ENCODE measurements at places on chromosomes 1 and 21.

DNA sequence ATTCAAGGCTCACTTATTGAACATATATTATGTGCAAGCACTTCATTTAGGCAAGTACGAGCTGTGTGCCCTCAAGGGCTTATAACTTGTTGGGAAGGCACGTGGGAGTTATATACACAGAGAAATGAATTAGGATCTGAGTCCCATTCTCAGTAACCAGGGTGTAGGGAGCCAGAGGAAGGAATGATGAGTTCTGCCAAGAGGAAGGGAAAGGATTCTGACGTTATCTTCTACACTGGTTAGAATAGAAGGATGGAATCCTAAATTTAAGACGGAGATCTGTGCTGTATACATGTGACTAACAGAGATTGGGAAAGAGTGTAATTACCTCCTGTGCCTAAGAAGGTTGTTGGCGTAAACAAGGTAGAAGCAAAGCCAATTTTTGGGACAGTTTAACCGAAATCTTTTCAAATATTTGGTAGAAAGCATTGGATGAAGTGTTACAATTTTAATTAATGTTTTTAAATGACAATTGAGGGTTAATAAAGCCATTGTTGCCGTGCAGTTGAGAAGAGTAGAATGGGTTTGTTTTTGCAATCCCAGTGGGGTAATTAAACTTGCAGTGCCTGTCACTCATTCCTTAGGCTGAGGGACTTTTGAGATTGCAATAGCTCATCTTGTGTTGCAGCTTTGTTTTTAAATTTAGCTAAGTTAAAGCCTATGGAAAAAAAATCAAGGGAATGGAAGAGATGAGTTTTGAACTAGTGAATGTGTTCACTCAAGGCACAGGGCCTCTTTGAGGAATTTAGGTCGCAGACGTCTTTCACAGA, 177.2 kb downstream of the NFIA start:
- no peak for DNase-seq

DNA sequence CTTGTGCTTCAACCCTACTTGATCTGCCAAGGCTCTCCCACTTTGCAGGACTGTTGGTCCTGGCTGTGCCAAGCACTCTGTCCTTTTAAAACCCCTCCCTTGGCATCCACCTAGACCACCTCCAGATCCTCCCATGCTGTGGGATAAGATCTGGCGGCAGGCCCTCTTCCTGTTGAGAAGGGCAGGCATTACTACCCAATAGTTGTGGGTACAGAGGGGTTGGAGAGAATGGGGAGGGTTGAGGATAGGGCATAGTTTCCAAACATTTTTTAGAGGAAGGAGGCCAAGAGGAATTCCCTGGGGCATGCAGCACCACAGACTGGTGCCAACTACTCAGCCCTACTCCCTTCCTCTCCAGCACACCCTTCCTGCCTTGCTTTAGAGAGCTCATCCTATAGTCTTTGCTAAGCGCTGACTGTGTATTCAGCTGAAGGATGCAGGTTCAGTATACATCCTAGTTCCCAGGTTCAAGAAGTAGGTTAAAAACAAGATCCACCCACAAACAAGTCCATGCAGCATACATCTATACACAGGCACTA, 70.7 kb downstream of the TRABD2B start:
- no peak for DNase-seq

- no peak for DNase-seq
Measured at GRCh38 chr21:18548249-18548648, 144.7 kb upstream of the TMPRSS15 start.

- peak; percentile 27 for DNase-seq
Measured at GRCh38 chr1:34865573-34865972, 6.0 kb upstream of the SMIM12 start.

DNA sequence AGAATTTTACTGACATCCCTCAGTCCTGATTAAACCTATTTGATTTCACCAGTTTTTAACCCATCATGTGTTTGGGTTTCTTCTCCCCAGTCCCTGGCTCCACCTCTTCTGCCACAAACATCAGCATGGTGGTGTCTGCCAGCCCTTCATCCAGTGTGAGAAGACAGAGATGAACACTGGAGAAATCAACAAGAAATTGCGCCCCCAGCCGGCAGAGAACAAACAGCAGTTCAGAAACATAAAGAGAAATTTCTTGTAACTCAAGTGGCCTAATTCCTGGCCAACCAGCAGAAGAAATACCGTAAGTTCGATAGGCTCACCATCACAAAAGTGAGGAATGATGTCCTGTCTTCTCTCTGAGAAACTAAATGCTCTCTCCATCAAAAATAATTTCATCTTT, 18.3 kb downstream of the S100A11 start:
- DNase-seq: no peak

DNA sequence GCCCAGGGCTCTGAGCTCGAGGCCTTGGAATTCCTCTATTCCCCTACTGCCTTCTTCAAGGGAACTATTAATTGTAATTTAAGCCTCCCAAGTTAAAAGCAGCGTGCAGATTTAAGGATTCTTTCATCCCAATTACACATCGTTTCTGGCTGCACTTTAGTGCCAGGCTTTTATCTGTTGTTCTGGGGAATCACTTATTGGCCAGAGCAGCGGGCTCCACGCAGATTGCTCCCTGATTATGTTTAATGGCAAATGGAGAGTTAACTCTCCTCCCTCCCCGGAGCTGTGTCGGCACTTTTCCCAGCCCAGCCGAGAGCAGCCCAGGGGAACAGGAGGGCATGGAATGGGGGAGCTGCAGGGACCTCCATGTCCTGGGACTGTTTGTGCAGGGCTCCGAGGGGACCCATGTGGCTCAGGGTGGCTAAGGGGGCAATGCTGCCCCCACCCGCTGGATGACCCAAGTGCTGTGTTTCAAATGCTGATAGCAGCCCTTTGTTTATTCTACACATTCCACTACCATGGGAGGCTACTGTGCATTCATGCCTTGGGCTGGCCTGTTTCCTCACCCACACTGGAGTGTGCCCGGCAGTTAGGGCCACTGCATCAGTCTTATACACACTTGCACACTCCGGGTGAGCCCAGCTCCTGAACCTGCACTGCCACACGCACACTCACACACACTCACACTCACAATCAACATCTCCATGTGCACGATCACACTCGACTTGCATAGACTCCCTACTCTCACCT, 93.3 kb upstream of the POU3F1 start:
- DNase-seq: no peak

GRCh38 chr1:178594133-178594532, 81.2 kb downstream of the TEX35 start:
- no peak for DNase-seq

DNA sequence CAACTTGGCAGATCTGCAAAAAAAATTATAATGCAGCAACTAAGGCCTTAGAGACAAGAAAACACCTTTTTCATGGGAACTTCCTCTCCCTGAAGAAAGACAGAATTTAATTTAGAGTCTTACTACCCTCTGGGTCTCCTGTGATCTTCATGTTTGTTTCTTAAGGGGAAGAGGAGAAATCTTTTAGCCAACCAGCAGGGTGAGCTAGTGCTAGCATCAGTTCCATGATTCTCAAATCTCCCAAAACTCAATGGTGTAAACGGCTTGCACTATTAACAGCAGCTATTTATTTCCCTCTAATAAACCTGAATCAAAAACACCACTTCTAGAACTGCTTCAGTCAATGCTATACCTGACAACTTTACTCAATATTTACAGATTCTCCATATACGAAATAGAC, 3.8 kb downstream of the ZNF644 start:
- no peak for DNase-seq

DNA sequence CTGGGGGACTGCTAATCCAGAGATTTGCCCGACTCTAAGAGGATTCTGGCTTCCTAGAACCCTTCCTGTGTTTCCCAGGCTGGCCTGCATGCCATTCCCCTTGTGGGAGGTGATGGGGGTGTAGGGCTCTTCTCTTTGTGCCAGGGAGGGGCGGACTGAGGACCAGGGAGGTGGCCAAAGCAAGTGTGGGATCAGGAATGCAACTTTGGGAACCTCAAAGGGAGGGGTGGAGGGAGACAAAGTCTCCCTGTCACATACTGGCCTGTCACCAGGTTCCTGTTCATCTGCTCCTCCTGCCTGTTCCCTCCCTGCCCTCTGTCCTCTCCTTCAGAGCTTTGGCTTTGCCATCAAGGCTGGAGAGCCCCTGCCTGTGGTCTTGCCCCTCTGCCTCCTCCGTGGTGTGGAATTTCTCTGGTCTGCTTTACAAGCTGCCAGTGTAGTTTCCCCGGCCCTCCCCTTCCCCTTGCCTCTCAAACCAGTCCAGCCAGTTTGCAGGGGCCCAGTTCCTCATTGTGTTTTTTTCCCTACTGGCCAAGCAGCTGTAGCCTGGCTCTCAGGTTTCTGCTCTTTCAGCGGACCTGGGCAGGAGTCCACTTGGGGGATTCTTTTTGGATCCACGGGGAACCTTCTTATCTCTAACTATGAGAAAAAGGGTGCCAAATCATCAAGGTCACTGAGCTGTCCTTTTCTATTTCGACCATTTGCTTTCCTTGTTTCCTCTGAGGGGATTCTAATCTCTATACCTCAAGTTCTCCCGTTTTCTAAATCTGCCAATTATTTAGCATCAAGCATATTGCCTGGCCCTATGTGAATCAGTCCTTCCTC, 1.8 kb downstream of the CGN start:
- no peak for DNase-seq

DNA sequence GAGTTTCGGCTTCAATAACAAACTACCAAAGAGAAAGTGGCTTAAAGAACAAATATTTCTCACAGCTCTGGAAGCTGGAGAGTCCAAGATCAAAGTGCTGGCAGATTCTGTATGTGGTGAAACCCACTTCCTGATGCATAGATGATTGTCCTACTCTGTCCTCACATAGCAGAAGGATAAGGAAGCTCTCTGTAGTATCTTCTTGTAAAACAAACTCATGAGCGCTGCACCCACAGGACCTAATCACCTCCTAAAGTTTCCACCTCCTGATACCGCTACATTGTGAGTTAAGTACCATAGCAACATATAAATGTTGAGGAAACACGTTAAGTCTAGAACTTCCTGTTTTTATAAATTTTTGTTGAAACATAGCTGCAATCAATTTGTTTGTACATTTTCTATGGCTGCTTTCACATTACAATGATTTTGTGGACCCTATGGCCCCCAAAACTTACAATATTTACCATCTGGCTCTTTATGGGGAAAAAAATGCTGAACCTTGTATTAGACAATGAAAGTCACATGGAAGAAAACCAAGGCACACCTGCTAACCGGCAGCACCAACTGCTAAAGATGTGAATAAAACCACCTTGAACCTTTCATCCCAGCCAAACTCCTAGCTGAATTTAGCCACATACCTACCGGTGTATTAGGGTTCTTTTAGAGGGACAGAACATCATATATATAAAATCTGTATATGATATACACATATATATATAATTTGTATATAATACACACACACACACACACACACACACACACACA, 1423.4 kb downstream of the NCAM2 start:
- no peak for DNase-seq

DNA sequence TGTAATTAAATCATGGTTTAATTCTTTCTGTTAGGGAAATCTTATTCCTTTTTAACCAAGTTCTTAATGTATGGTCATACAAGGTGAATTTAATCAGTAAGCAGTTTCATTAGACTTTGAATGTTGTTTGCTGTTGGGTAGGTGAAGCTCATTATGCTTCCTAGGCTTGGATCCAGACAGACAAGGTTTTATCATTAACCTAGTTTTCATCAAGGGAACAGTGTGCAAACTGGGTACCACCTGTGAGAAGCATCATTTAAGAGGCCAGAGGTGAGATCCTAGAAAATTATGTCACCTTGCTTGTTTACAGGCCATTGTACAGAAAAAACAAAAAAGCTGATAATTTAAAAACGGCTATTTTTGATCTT, 130.1 kb downstream of the RYR2 start:
- no peak for DNase-seq

- DNase-seq: no peak
Measured at GRCh38 chr1:145827966-145828365, 4.0 kb downstream of the POLR3C start.

DNA sequence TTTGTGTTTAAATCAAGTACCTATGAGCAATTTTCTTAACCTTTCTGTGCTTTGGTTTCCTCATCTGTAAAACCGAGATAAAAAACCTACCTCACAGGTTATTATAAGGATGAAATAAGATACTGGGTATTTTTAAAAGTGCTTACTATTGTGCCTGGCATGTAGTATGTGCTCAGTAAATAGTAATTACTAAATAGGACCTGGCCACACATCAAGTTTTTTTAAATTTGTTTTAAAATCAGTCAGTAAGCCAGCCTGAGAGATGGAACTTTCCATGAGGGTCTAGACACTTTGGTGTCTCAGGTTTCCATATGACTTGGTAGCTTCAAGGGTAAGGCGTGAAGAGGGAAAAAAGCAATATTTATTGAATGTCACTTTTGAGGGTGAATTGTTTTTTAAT, 7.0 kb upstream of the ATF3 start:
- DNase-seq: no peak

GRCh38 chr1:10059342-10059718, 26.6 kb downstream of the UBE4B start:
- no peak for DNase-seq

DNA sequence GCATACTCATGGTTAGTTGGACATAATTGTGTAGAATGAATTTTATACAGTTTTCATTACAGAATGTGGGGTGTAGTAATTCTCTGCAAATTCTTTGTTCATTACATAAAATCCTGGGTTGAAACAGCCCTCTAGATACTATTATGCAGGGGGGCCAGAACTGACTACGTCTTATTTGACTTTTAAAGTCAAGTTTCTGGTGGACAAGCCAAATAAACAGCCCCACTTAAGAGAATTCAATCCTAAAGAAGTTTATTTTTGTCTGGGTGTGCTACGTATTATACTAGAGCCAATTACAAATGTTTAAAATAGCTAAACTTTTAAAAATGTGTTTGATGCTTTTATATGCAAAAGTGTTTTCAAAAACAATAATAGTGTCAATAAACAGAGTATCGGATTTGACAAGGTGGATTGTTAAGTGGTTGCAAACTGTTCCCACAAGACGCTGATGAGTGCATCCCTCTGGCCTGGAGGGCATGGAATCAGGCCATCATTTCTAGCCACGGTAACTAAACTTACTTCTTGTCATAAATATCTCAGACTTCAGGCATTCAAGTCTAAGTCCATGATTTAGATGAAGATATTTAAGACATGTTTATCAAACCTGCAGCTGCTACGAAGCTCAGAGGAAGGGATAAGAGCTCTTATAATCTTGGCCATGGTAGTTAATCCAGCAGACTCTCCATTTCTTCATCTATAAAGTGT, 646.3 kb downstream of the KIF26B start:
- DNase-seq: no peak

- DNase-seq: no peak
Measured at GRCh38 chr21:28751176-28751575, 241.5 kb downstream of the LTN1 start.

All from GM12891 (cell line).